Activated naive CD8-positive, alpha-beta T cell treated with anti-CD3 and anti-CD28 coated beads for 36 hours (primary cell): ENCODE measurements at places on chromosomes 1 and 21.
A peak's percentile ranks its signal among the peaks of the same experiment; 100 is the strongest.

- peak; percentile 58 for DNase-seq
Measured at GRCh38 chr21:45136927-45137611, 62.7 kb downstream of the ADARB1 start.

DNA sequence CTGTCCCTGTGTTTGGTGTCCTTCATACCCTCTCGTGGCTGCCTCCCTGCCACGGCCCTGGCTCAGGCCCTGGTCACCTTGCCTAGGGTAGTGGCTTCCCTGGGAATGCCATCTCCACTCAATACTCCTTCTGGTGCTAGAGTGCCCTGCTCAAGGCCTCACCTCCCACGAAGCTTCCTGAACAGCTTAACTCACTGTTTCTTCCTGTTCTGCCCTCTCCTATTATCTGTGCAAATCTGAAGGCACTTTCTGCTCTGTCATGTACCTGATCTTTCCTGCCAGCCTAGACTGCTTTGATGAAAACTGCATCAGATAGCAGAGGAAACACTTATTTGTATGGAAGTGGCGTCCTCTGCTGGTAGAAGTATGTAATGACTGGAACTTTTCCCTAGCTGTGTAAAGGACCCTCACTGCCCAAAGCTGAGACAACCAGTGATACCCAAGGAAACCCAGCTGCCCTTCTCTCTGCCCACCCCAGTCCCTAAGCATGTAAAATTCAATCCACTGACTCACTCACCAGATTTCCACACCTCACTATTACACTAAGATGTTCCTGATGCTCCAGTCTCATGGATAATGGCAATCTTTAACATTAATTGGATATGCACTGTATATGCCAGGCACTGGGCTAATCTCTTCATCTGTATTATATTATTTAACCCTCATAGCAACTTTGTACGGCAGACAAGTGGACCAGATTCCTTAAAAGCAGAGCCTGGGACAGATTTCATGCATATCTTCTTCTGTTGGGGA, 36.2 kb upstream of the BTG2 start:
- DNase-seq, result peak; percentile 37

DNA sequence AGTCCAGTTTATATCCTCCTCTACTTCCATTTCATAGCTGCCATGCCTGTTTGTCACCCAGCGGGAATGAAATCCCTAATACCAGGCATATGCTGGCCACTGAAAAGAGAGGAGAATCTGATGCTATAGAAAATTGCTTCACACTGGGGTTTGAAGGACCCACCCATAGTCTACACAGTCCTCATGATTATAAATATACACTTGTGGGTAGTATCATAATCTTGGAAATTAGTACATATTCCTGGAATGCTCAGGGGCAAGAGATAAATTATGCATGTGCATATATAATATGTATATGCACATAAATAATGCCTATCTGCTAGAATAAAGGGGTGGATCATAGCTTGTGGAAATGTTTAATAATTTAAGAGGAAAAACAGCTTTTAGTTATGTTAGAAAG, 105.8 kb downstream of the PRRX1 start:
- no peak for DNase-seq

DNA sequence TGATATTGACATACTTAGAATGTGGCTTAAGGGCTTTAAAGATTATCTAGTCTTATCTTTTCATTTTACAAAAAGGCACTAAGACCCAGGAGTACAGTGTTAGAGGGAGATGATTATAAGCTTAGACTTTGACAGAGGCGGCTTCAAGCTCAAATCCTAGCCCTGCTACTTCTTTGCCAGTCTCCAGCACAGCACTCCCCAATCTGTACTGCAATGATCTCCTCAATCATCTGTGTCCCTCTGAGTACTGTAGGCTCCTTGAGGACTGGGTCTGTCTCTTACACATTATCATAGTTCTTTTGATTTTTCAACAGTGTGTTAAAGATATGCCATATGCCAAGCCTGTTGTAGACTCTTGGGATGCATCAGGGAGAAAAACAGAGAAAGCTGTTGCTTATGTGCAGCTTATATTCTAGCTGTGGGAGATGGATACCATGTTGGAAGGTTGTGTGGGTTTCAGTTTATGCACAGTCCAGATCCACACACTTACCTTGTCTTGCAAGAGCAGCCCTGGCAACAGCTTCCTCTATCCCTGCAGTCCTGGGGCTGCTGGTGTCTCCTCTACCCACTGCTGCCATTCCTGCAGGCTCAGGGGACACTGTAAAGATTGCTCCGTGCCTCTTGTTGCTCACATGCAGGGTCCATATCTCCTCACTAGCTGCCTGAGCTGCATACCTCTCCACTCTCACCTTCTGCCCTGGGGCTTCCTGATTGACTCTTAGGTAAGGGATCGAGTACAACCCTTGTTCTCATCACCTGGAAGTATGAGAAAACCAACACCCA, 103.9 kb upstream of the TSPAN2 start:
- no peak for DNase-seq

GRCh38 chr1:160466961-160467360, 56.1 kb downstream of the SLAMF6 start:
- DNase-seq, result no peak

GRCh38 chr1:218479436-218480115, 134.4 kb downstream of the TGFB2 start:
- no peak for DNase-seq
